Memory B cell (primary cell): ENCODE measurements at places on chromosomes 5 and 9.
A peak's percentile ranks its signal among the peaks of the same experiment; 100 is the strongest.

DNA sequence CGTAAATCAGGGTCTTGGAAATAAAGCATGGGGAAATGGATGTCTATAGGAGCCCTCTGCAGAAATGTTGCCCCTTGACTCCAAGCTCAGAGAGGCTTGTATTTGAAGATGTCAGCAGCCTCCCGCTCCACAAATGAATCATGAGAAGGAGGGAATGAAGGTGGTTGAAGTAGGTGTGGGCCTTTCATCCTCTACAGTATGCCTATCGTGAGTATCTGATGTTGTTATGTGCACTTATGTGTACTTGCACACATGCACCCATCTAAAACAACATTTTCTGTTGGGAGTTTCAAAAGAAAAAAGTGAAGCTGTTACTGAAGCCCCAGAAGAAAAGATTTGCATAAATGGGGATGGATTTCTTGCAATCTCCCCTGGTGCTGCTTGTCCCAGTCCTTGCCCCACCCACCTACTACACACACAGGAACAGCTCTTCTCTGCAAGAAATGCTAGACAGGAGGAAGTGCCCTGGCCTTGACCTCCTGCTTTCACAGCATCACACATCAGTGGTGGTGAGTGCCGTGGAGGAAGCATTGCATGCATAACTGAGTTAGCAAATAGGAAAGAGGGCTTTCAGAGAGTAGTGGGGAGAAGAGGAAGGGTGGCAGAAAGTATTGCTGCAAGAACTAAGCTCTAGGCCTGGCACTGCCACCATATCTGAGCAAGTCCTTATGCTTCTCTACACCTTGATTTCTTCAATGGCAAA is 156.1 kb downstream of the SNX18 start:
- no peaks in the 10 kb centered on the region for H3K27me3 ChIP-seq
- H3K27ac ChIP-seq = peak overlapping the region; percentile 80
- H3K4me1 ChIP-seq = peaks cover 48% of the 10 kb centered on the region
- DNase-seq = peak; percentile 18
- H3K4me3 ChIP-seq = peak overlapping the region; percentile 49

GRCh38 chr9:122370869-122371755 is at the start of gene PTGS1:
TSS of gene PTGS1 (plus strand) at chr9:122371024. CDS start at chr9:122371085, 61 bp downstream.
- H3K4me3 ChIP-seq = peak within 1 kb of the TSS; percentile 86
- H3K27ac ChIP-seq = peak within 1 kb of the TSS; percentile 87
- peaks cover 29% of the 10 kb centered on the region for H3K4me1 ChIP-seq
- DNase-seq = peak; percentile 28
- no peaks in the 10 kb centered on the region for H3K27me3 ChIP-seq

DNA sequence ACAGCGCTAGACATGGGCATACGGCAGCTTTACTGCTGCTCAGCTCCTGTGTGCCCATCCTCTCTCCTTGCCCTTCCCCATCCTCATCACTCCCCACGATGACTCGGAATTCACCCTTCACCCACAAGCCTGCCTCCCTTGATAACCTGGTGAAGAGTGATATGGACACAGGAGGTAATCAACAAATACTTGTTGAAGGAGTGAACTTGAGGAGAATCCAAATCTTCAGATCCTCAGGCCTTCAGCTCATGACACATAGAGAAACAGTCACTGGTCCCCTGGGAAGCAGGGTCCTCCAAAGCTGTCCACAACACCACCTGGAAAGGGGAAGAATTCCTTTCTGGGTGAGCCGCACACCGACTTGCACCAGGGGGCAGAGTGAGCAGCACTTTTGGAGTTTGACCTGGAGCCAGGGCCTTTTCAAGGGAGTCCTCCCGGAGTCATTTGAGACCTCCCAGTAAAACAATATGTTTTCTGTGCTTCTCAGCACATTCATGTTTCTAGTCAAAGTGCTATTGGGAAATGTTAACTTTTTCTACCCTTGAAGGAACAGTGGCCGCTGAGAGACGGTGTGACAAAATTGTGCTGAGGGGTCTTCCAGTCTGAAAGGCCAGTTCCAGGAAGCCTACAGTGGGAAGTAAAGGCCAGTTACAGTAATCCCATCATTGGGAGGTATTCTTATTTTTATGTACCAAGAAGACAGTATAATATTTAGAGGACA is 332.3 kb downstream of the CWC27 start:
- no peak overlapping the region for H3K4me3 ChIP-seq
- peaks cover 19% of the 10 kb centered on the region for H3K4me1 ChIP-seq
- H3K36me3 ChIP-seq = no peaks in the 10 kb centered on the region
- peak overlapping the region; percentile 11 for H3K27ac ChIP-seq
- no peak for DNase-seq

DNA sequence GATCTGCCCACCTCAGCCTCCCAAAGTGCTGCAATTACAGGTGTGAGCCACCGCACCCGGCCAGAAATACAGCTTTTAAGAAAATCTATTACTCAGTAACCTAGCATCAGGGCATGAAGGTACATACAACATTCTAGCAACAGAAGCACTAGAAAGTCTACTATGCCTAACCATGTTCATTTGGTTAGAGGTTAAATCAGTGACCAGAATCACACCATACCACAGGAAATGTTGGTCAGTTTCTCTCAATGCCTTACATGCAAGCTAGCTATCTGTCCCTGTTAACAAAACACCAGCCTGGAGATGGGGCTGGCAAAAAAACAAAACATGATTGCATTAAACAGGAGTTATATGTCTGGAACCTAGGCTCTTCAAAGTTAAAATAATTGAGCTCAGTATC is 104.1 kb downstream of the STRBP start:
- H3K4me3 ChIP-seq = no peak overlapping the region
- H3K36me3 ChIP-seq = peaks cover 16% of the 10 kb centered on the region
- H3K27ac ChIP-seq = no peak overlapping the region
- peaks cover 15% of the 10 kb centered on the region for H3K4me1 ChIP-seq
- H3K27me3 ChIP-seq = no peaks in the 10 kb centered on the region
- no peak for DNase-seq

GRCh38 chr5:172417983-172418630 is 36.2 kb downstream of the SH3PXD2B start:
- H3K4me1 ChIP-seq = no peaks in the 10 kb centered on the region
- H3K27ac ChIP-seq = no peak overlapping the region
- no peaks in the 10 kb centered on the region for H3K36me3 ChIP-seq
- peaks cover 6% of the 10 kb centered on the region for H3K27me3 ChIP-seq

GRCh38 chr5:158389786-158390185 is 530.8 kb upstream of the CLINT1 start:
- H3K27ac ChIP-seq = no peak overlapping the region
- no peak overlapping the region for H3K4me3 ChIP-seq
- peaks cover 2% of the 10 kb centered on the region for H3K36me3 ChIP-seq
- no peaks in the 10 kb centered on the region for H3K27me3 ChIP-seq
- H3K4me1 ChIP-seq = peaks cover 8% of the 10 kb centered on the region

- no peak overlapping the region for H3K27ac ChIP-seq
- H3K27me3 ChIP-seq = no peaks in the 10 kb centered on the region
- DNase-seq = no peak
- no peak overlapping the region for H3K4me3 ChIP-seq
Observed at GRCh38 chr9:123739387-123739786, 190.5 kb downstream of the DENND1A start.

GRCh38 chr5:129074903-129075302 is 19.6 kb upstream of the ISOC1 start:
- H3K27ac ChIP-seq = no peak overlapping the region
- H3K27me3 ChIP-seq = peaks cover 1% of the 10 kb centered on the region
- no peak overlapping the region for H3K4me3 ChIP-seq
- H3K36me3 ChIP-seq = no peaks in the 10 kb centered on the region
- no peaks in the 10 kb centered on the region for H3K4me1 ChIP-seq

DNA sequence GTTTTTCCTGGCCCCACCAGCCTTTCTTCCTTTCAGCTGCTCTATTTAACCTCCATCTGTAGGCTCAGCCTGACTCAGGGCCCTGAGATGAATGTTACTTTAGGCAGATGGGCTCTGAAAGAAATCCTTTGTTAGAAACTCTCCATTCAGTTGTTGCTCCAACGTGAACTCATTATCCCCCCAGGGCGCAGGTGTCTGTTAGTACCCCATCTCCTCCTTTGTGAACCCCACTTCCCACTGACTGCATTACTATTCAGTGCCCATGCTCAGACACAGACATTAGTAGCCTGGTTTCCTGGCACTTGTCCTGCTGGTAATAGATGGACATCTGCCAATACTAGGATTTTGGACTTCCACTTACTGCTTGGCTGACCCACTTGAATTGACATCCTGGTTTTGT is 1271.6 kb downstream of the PTPRD start:
- H3K27ac ChIP-seq = no peak overlapping the region
- H3K4me1 ChIP-seq = no peaks in the 10 kb centered on the region
- no peak for DNase-seq
- no peaks in the 10 kb centered on the region for H3K36me3 ChIP-seq

- no peak for DNase-seq
- H3K27me3 ChIP-seq = peaks cover 7% of the 10 kb centered on the region
- no peak overlapping the region for H3K27ac ChIP-seq
- no peaks in the 10 kb centered on the region for H3K36me3 ChIP-seq
- no peaks in the 10 kb centered on the region for H3K4me1 ChIP-seq
Observed at GRCh38 chr9:79390781-79391770, 180.7 kb upstream of the TLE4 start.

DNA sequence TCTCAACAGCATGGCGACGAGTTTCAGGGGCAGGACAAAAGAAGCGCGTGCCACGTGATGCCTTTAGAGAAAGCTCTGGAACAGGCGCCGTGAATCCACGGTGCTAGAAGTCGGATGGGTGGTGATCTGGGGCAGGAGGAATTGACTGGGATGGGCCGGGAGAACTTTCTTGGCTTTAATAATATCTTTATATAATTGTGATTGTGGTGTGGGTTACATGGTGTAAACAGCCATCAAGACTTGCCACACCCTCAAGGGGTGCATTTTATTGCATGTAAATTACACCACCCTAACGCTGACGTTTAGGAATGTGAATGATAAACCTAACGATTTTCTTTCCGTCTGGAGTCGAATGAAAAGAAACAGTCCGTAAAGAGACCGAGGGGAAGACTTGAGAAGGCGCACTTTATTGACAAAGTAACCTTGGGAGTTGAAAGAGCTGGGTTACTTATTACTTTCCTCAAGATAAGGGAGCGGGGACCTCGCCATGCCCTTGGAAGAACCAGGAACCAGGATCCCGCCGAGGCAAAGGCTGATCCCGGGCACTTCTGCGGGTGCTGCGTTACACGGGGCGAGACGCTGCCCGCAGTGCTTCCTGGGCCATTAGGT is 8.5 kb downstream of the NRARP start:
- H3K27ac ChIP-seq = no peak overlapping the region
- no peak for DNase-seq
- no peak overlapping the region for H3K4me3 ChIP-seq
- H3K27me3 ChIP-seq = peaks cover 7% of the 10 kb centered on the region
- H3K36me3 ChIP-seq = no peaks in the 10 kb centered on the region

GRCh38 chr5:95667061-95667618 is 15.7 kb downstream of the SPATA9 start:
- no peaks in the 10 kb centered on the region for H3K27me3 ChIP-seq
- DNase-seq = no peak
- H3K36me3 ChIP-seq = no peaks in the 10 kb centered on the region
- no peak overlapping the region for H3K4me3 ChIP-seq
- H3K4me1 ChIP-seq = peaks cover 3% of the 10 kb centered on the region
- no peak overlapping the region for H3K27ac ChIP-seq

GRCh38 chr5:66959653-66960052 is 236.9 kb downstream of the CD180 start:
- H3K36me3 ChIP-seq = peaks cover 2% of the 10 kb centered on the region
- no peak overlapping the region for H3K27ac ChIP-seq
- no peaks in the 10 kb centered on the region for H3K4me1 ChIP-seq
- H3K4me3 ChIP-seq = no peak overlapping the region
- DNase-seq = no peak

DNA sequence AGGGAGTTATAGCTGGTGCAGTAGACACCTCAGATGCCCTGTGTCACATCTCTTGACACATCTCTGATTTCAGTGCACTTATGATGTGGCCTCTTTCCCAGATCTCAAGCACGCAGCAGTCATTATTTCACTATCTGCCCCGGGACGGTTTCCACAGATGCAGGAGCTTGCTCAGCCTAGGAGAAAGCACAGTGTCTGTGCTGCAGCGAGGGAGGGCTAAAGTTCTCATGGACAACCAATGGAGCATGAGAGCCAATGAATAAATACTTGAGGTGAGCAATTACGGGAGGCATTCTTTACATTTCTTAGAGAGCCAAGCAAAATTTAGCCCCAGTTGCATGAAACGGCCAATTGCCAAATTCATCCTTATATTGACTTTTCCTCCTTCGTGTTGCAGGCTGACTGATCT is 7.4 kb upstream of the MOB3B start:
- H3K27ac ChIP-seq = no peak overlapping the region
- DNase-seq = no peak

DNA sequence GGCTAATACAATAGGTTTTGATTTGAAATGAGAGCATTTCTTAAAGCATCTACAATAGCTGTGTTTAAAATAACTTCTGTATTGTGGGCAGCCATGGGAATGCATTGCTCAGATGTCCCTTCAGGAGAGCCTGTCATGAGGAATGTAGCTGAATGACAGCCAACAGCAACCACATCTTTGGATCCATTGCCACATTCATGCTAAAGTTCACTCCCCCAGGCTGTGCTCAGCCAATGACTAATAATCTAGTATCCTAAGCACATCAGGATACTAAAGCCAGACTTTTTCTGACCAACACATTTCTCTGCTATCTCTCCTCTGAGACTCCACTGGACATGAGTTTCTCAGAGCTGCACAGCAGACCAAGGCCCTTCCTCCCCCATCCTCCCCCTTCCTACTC is 45.5 kb downstream of the HTR1A start:
- H3K27me3 ChIP-seq = no peaks in the 10 kb centered on the region
- H3K36me3 ChIP-seq = no peaks in the 10 kb centered on the region
- no peaks in the 10 kb centered on the region for H3K4me1 ChIP-seq
- no peak overlapping the region for H3K27ac ChIP-seq

- peak; percentile 36 for DNase-seq
- no peaks in the 10 kb centered on the region for H3K4me1 ChIP-seq
- H3K27me3 ChIP-seq = no peaks in the 10 kb centered on the region
- H3K27ac ChIP-seq = no peak overlapping the region
Observed at GRCh38 chr9:113416149-113416721, 5.7 kb downstream of the C9orf43 start.

- H3K4me3 ChIP-seq = no peak overlapping the region
- H3K27me3 ChIP-seq = no peaks in the 10 kb centered on the region
- no peak overlapping the region for H3K27ac ChIP-seq
- H3K36me3 ChIP-seq = no peaks in the 10 kb centered on the region
- no peaks in the 10 kb centered on the region for H3K4me1 ChIP-seq
Observed at GRCh38 chr5:154081246-154081645, 42.5 kb downstream of the MFAP3 start.

DNA sequence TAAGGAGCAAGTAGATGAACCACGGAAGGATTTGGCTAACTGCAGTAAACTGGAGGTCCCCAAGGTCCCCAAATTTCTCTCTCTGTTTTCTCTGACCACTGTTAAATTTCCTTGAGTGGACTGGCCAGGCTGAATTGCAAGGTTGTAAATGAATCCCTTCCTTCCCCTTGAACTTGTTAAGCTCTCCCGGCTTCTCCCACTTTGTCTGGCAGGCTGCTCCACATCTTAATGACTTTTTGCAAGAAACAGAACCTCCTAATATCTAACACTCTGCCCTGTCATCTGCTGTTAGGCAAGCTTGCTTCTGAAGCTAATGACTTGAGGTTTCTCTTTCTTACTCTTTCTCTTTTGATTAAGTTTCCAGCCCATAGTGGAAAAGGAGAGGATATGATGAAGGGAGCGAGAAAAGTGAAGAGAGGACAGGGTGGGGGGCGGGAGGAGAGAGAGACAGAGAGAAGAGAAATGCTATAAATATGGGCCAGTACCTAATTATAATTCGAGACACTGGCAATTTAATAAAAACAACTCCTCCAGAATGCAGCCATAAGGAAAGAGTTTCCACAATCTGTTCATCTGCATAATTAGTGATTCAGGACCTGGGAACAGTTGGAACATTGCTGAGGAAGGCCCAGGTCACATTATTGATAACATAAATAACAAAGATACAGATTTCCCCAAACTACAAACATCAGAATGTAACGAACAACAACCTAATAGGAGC is 437.3 kb upstream of the MPDZ start:
- no peaks in the 10 kb centered on the region for H3K4me1 ChIP-seq
- no peaks in the 10 kb centered on the region for H3K36me3 ChIP-seq
- no peak overlapping the region for H3K27ac ChIP-seq
- no peaks in the 10 kb centered on the region for H3K27me3 ChIP-seq
- DNase-seq = no peak
